ENCODE measurements at places on chromosomes 3 and 15. TPM values are rescaled to one million over a fixed set of nuclear protein-coding genes. Genes with fewer than 3 reads are reported as not detected.

SLC38A3 gene
- 3.3 TPM for total RNA-seq

SCAP gene
- total RNA-seq, result 84.7 TPM

NR2E3 gene
- total RNA-seq, result 0.35 TPM

GOLGA6B gene
- 0.11 TPM for total RNA-seq

TF gene
- not detected for total RNA-seq

Measured in PC-3 (cell line).